Aorta (tissue), 5 donors: ENCODE measurements at places on chromosomes 4 and X. TPM values are rescaled to one million over a fixed set of nuclear protein-coding genes. Genes with fewer than 3 reads are reported as not detected.

Gene PPP4R3C
- not detected for total RNA-seq

GRCh38 chr4:95410387-95410977 is 138.3 kb downstream of the UNC5C start:
- DNase-seq = no peak
- no peak overlapping the region for H3K27ac ChIP-seq
- no peak overlapping the region for H3K4me3 ChIP-seq
- H3K4me1 ChIP-seq = no peaks in the 10 kb centered on the region

DNA sequence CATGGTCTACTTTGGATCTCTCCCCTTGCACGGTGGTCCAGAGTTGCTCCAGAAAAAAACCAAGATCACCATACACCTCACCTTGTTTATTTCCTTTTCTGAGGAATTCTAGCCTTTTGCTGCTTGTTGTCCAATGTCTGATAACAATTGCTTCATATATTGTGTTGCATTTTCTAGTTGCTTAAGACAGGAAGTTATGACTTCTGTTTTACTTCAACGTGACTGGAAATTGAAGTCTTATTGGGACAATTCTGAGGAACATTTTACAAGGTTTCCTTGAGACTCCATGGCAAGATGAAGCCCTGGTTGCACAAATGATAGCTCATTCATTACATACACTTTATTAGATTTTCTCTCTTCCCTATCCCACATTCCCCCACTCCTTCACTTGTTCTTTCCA is 5.2 kb downstream of the CXCL1 start:
- H3K27ac ChIP-seq = no peak overlapping the region
- no peaks in the 10 kb centered on the region for H3K27me3 ChIP-seq
- no peaks in the 10 kb centered on the region for H3K4me1 ChIP-seq
- DNase-seq = no peak

Gene EDA
- total RNA-seq = 9.0 TPM

DNA sequence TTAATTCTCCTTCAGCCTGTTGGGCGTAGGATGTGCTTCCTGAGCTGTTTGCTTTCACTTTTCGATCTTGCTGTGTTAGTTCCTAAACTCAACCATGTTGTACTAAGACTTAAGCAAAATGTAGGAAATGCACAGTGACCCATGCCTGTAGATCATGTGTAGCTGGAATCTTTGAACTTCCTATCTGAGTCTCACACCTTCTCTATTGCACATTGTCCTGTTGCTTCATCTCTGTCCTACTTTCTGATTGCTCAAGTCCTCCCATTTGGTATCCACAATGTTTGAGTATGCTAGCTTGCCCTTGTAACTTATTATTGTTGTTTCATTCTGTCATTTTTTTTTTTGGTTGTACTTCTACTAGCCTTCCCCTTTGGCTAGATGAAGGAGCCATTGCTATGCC is 239.6 kb downstream of the PPP1R2C start:
- no peak overlapping the region for H3K27ac ChIP-seq
- H3K4me1 ChIP-seq = no peaks in the 10 kb centered on the region
- no peaks in the 10 kb centered on the region for H3K36me3 ChIP-seq
- H3K27me3 ChIP-seq = no peaks in the 10 kb centered on the region

Gene RHOXF2B
- total RNA-seq = not detected

GRCh38 chrX:68997911-68998310 is 167.3 kb downstream of the PJA1 start:
- DNase-seq = peak; percentile 70
- H3K4me3 ChIP-seq = no peak overlapping the region
- H3K27me3 ChIP-seq = no peaks in the 10 kb centered on the region
- no peaks in the 10 kb centered on the region for H3K4me1 ChIP-seq
- H3K27ac ChIP-seq = no peak overlapping the region

DNA sequence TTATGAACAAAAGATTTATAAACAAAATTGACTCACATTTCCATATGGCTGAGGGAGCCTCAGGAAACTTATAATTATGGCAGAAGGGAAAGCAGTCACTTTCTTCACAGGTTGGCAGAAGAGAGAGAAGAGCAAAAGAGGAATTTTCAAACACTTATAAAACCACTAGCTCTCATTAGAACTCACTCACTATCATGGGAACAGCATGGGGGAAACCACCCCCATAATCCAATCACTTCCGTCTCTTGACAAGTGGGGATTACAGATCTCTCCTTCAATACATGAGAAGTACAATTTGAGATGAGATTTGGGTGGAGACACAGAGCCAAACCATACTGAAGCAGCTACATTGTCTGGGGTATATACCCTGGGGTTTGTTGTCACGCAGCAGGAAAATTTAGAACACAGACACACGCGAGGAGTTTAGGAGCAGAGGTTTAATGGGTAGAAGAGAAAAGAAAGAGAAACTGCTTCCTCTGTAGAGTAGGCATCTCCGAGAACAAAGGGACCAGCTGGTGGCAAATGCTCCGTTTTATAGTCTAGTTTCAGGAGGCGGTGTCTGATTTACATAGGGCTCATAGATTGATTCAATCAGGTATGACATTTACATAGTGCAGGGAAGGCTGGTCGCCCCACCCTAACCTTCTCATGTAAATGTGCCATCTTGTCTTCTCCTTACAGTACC is 2277.7 kb upstream of the AGA start:
- DNase-seq = no peak
- no peaks in the 10 kb centered on the region for H3K4me1 ChIP-seq
- H3K4me3 ChIP-seq = no peak overlapping the region
- H3K27ac ChIP-seq = no peak overlapping the region

DNA sequence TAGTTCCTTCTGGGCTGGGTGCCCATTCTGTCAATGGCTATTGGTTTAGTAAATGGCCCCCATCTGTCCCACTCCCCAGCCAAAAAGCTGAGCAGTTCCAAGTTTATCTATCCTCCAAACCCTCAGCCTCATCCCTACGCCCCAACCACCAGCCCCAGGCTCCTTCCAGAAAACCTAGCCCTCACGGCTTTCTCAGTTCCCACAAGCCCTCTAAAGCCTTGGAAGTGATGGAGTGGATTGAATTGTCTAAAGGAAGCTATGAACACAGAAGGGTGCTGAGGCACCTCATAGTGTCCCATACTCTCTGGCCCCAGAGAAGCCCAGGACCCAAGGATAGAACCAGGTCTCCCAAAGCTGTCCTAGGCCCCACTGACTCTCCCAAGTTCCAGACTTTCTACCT is 75.6 kb upstream of the EFNB1 start:
- no peak overlapping the region for H3K27ac ChIP-seq
- no peak overlapping the region for H3K4me3 ChIP-seq
- H3K27me3 ChIP-seq = no peaks in the 10 kb centered on the region
- H3K36me3 ChIP-seq = no peaks in the 10 kb centered on the region
- no peak for DNase-seq
- H3K4me1 ChIP-seq = no peaks in the 10 kb centered on the region

Gene SOX3
- total RNA-seq = not detected

DNA sequence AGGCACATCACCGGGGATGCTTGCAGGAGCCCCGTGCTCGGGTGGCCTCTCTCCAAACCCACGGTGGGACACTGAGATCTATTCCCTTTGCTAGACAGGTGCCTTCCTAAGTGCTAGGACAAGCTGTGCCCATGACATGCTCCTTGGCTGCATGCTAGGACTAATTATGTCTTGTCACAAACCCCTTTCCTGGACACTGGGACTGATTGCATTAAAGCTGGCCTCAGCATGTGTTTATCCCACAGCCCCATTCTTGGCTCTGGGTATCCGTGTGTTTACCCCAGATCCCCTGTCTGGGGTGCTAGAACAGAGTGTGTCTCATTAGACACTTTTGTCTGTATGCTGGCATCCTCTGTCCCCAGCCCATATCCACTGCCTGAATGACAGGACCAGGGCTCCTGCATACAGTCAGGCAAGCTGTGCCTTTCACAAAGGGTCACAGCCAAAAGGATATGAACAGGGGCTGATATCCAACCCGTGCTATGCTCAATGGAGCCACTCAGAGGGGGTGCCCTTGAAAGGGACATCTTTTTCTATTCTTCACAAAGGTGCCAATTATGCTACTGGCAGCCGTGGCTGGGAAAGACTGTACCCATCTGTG is 9.2 kb upstream of the IQSEC2 start:
- H3K27me3 ChIP-seq = no peaks in the 10 kb centered on the region
- H3K4me3 ChIP-seq = no peak overlapping the region
- H3K4me1 ChIP-seq = no peaks in the 10 kb centered on the region
- DNase-seq = no peak
- no peaks in the 10 kb centered on the region for H3K36me3 ChIP-seq

DNA sequence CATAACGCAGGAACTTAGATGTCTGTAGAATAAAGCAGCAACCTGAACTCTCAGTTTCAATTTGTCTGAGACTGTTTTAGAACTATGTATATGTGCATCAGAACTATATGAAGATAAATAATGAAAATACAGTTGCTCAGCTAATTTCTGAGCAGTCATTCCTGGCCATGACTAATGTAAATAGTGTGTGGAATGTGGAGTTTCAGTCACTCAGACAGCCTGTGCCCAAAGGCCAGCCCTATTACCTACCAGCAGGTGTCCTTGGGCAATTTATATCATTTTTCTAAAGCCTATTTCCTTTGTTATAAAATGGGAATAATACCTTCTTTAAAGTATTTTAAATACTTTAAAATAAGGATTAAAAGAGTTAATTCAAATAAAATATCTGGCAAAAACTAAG is 56.0 kb upstream of the RELL1 start:
- H3K27me3 ChIP-seq = no peaks in the 10 kb centered on the region
- H3K4me3 ChIP-seq = no peak overlapping the region

- DNase-seq = no peak
- H3K36me3 ChIP-seq = no peaks in the 10 kb centered on the region
- no peak overlapping the region for H3K4me3 ChIP-seq
- no peak overlapping the region for H3K27ac ChIP-seq
- H3K27me3 ChIP-seq = peaks cover 2% of the 10 kb centered on the region
- no peaks in the 10 kb centered on the region for H3K4me1 ChIP-seq
These were observed 1709.0 kb downstream of the PCDH7 start for GRCh38 chr4:32429151-32429550.

DNA sequence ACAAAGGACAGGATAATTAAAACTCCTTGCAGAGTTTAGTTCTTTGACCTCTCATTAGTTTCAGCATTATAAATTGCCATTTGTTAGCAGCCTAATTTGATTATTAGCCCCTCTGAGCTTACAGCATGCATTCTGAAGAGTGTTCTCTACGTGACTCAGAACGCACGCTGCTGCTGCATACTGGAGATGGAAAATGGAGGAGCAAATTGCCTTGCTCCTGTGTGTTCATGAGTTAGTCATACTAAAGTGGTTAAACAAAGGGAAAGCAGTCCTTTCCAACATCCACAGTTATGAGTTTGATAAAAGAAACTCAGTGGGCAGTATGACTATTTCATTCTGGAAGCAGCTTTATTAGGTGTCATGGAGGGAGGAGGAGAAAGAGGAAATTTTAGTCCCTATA is 922.5 kb downstream of the RPA4 start:
- no peaks in the 10 kb centered on the region for H3K36me3 ChIP-seq
- H3K27me3 ChIP-seq = no peaks in the 10 kb centered on the region
- no peak overlapping the region for H3K4me3 ChIP-seq
- no peak overlapping the region for H3K27ac ChIP-seq
- no peaks in the 10 kb centered on the region for H3K4me1 ChIP-seq
- DNase-seq = no peak

DNA sequence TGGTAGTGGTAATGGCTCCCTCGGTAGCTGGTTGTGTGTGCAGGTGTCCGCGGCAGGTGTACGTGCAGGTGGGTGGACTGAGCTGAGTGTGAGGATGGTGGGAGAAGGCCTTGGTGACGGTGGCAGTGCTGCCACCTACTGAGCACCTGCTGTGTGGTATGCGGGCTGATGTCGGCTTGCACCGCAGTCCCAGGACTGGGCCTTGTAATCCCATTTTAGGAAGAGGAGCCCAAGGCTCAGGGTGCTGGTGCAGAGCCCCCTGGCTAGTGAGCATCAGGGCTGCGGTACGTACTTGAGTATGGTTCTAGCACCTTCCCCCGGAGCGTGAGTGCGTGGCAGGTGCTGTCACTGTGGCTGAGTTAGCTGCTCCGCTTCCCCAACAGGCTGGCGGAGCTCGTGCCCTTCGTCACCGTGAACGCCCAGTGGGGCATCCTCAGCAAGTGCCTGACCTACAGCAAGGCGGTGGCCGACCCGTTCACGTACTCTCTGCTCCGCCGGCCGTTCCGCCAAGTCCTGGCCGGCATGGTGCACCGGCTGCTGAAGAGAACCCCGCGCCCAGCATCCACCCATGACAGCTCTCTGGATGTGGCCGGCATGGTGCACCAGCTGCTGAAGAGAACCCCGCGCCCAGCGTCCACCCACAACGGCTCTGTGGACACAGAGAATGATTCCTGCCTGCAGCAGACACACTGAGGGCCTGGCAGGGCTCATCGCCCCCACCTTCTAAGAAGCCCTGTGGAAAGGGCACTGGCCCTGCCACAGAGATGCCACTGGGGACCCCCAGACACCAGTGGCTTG is 5.7 kb upstream of the CPZ start:
- H3K36me3 ChIP-seq = no peaks in the 10 kb centered on the region
- no peak overlapping the region for H3K27ac ChIP-seq
- H3K4me3 ChIP-seq = no peak overlapping the region
- no peaks in the 10 kb centered on the region for H3K27me3 ChIP-seq
- H3K4me1 ChIP-seq = no peaks in the 10 kb centered on the region

- no peaks in the 10 kb centered on the region for H3K27me3 ChIP-seq
- H3K4me3 ChIP-seq = no peak overlapping the region
- DNase-seq = no peak
- no peaks in the 10 kb centered on the region for H3K36me3 ChIP-seq
- peaks cover 2% of the 10 kb centered on the region for H3K4me1 ChIP-seq
- no peak overlapping the region for H3K27ac ChIP-seq
These were observed 50.8 kb upstream of the TXK start for GRCh38 chr4:48184882-48185281.

- no peak for DNase-seq
- peak overlapping the region; percentile 76 for H3K27ac ChIP-seq
- H3K4me1 ChIP-seq = peaks cover 9% of the 10 kb centered on the region
- no peaks in the 10 kb centered on the region for H3K27me3 ChIP-seq
- no peaks in the 10 kb centered on the region for H3K36me3 ChIP-seq
These were observed 205.0 kb upstream of the HAND2 start for GRCh38 chr4:173735049-173735448.

Gene AMBN
- total RNA-seq = not detected

GRCh38 chrX:81390237-81390636 is 188.3 kb downstream of the SH3BGRL start:
- no peak overlapping the region for H3K4me3 ChIP-seq
- H3K4me1 ChIP-seq = no peaks in the 10 kb centered on the region
- H3K36me3 ChIP-seq = no peaks in the 10 kb centered on the region
- DNase-seq = no peak

DNA sequence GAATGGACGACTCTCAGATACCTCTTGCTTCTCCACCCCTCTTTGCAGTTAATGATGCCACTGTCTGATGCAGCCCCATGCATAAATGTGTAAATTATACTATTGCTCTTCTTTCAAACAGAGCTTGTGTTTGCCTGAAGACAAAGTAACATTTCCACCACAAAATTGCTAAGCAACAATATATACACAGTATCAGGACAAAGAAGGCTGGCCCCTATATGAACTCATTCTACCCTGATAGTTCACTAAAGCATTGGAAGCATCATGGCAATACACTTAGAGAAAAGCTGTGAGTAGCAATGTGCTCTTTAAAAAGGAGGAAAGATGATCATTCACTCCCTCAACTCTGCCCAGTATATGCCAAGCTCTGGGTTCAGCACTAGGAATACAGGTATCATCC is 427.0 kb upstream of the CPEB2 start:
- no peak for DNase-seq
- H3K4me3 ChIP-seq = no peak overlapping the region
- H3K36me3 ChIP-seq = no peaks in the 10 kb centered on the region
- no peaks in the 10 kb centered on the region for H3K4me1 ChIP-seq
- no peak overlapping the region for H3K27ac ChIP-seq
